ENCODE measurements at places on chromosomes 1 and 21. TPM values are rescaled to one million over a fixed set of nuclear protein-coding genes. Genes with fewer than 3 reads are reported as not detected.

The AMY1C gene
- not detected for total RNA-seq

The LCE2B gene
- not detected for total RNA-seq

The FCRL2 gene
- not detected for total RNA-seq

The RGS13 gene
- total RNA-seq = not detected

The LCA5L gene
- 0.35 TPM for total RNA-seq

All from smooth muscle cell of the coronary artery (primary cell).